Fibroblast of skin of left quadriceps (primary cell): ENCODE measurements at places on chromosomes 6 and 20.

GRCh38 chr6:127096167-127096566 is 22.3 kb upstream of the RSPO3 start:
- DNase-seq = no peak

DNA sequence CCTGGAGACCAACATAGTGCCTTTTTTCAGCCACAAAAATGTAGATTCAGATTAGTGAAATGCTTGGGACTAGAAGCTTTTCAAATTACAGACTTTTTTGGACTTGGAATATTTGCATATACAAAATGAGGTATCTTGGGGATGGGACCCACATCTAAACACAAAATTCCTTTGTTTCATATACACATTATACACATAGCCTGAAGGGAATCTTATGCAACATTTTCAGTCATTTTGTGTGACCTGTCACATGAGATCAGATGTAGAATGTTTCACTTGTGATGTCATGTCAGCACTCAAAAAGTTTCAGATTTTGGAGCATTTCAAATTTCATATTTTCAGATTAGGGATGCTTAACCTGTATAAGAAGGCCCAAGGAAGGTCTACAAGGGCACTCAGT is 44.5 kb upstream of the ALDH8A1 start:
- no peak for DNase-seq

GRCh38 chr20:51185277-51185676 is 162.4 kb upstream of the KCNG1 start:
- DNase-seq = no peak

- DNase-seq = no peak
Measured at GRCh38 chr6:156735751-156736150, 41.4 kb upstream of the ARID1B start.

- no peak for DNase-seq
Measured at GRCh38 chr20:25247518-25247955, 348 bp upstream of the PYGB start.

- no peak for DNase-seq
Measured at GRCh38 chr6:119384444-119384843, 34.9 kb upstream of the MAN1A1 start.

- no peak for DNase-seq
Measured at GRCh38 chr6:27672113-27672799, 199.4 kb upstream of the ZNF184 start.

DNA sequence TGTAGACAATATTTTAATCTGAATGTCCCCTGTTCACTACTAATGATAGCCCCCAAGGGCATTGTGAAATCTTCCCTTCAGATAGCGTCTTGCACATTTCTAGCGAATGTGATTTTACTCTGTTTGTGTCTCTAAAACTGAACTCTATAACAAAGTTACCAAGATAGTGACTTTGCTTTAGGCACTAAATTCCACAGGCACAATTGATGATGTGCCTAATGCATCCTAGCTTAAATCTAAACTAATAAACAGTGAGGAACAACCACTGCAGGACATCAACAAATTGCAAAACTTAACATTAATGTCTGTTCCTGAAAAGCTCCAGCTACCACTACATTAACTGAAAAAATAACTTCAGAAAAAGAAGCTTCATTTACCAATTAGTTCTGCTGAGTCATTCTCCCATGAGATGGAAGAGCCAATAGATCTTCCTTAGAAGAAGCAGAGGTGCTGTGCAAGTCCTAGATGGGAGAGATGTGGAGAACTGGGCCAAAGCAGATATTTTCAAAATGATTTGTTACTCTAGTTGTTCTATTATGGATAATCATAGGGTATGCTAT is 1065.0 kb downstream of the EPHA7 start:
- no peak for DNase-seq

DNA sequence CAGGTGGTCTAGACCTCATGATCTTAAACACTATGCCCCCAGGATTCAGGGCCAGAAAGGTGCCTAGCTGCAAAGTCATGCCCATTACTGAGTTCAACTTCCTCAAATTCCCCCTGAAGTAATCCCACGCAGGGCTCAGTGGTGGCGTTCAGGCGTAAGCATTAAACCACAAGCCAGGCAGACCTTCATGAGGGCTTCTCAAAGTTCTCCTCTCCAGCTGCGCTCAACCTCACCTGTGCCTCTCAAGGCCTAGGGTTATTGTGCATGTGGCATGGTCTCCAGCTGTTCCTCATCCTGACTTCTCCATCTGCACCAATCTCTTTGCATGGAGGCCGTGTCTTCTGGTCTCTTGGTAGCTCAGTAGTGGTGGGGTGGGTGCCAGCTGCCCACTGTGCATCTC is 113.6 kb downstream of the TSHZ2 start:
- DNase-seq = no peak

- no peak for DNase-seq
Measured at GRCh38 chr20:39083761-39084160, 121.6 kb downstream of the DHX35 start.

GRCh38 chr6:145214570-145214969 is 520.8 kb downstream of the EPM2A start:
- DNase-seq = peak; percentile 16

DNA sequence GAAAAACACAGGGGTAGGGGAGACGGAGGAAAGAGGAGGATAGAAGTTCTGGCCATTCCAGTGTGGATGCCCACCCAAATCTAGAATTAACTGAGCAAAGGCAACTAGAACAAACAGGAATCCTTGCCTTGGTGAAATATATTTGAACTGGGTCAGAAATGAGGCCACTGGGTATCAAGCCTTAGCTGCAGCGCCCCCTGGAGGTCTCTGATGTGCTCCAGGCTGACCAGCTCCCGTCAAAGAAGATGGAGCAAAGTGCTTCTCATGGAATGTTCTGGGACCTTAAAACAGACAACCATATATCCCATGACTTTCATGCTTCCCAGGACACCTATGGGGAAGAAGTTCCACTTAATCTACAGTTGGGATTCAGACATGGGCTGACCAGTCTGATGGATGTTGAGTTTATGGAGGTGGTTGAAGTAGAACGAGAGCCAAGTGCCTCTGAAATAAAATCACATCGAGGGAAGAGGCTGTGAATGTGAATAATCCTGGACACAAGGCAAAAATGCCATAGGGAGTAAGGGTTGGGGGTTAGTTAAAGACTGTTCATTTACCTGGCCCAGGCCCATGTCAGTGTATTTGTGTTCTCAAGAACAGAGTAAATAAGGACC is 50.4 kb downstream of the HLA-DPB1 start:
- no peak for DNase-seq

- DNase-seq = no peak
Measured at GRCh38 chr6:114000069-114000468, 29.1 kb upstream of the HDAC2 start.

DNA sequence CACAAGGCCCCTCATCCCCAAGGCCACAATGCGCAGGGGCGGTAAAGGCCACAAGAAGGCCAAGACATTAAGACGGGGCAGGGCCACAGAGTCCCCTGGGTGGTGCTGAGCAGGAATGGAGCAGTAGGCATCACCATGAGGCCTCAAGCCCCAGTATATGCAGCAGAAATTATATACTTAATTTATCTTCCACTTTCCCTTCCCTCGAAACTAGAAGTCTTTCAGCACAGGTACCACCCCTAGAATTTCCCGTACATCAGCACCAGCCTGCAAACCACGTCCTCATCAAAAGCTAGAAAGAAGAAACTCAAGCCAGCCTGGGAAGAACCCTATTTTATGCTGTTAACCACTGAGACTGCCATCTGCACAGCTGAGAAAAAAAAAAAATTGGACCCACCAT is 89.4 kb downstream of the PLG start:
- DNase-seq = no peak

GRCh38 chr20:61746781-61747180 is 318.9 kb downstream of the TAF4 start:
- no peak for DNase-seq

DNA sequence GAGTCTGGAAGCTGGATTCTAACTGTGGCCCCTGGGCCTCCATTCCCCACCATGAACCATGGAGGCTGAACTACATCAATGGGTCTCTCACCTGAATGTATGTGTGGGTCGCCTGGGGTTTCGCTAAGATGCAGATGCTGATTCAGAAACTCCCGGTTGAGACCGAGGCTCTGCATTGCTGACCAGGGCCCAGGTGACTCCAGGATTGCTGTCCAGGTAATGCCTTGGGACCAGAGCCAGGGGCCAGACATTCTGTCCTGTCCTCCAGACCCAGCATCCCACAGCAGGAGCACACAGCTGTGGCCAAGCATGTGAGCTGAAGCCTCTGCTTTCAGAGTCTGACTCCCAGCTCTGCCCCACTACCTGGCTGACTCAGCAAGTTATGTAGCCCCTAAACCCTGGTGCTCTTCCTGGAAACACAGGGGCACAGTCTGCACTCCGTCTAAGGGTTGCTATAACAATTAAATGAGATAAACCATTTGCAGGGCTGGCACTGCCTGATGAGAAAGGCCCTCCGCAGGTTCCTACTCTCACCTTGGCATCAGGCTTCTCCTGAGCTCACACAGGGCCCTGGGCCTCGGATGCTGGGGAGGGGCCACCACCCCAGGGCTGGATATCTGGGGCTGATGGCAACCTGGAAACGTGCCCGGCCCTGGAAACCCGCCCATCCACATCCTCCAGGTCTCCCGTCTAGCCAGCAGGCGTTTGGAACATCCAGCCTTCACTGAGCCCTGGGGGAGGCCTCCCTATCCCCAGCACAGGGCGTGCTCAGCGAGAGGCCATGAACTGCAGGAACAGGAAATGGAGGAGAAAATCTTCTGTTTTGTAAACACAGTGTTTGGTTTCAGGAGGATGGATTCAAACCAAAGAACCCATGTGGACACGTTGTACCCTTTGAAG is 175.7 kb downstream of the DLL1 start:
- DNase-seq = no peak

- peak; percentile 29 for DNase-seq
Measured at GRCh38 chr6:42313941-42314570, 96.4 kb upstream of the MRPS10 start.

GRCh38 chr6:52377538-52378221 is 15.7 kb downstream of the PAQR8 start:
- DNase-seq = no peak

DNA sequence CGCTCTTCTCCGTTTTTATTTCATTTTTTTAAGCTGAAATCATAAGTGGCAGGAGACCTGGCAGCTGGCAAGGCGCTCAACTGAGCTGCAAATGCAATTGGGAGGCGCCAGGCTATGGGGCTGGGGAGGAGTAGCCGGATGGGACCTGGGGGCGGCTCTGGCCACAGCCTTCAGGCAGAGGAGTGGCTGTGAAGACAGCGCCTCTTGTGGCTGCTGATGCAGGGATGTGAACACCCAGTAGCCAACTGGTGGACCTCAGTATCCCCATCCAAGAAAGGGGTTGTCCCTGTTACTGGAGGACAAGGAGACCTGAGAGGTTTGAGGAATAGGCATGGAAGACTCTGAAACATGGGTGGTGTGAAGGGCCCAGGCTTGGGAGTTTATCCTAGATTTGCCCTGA is 12.6 kb downstream of the KCNK17 start:
- DNase-seq = no peak

DNA sequence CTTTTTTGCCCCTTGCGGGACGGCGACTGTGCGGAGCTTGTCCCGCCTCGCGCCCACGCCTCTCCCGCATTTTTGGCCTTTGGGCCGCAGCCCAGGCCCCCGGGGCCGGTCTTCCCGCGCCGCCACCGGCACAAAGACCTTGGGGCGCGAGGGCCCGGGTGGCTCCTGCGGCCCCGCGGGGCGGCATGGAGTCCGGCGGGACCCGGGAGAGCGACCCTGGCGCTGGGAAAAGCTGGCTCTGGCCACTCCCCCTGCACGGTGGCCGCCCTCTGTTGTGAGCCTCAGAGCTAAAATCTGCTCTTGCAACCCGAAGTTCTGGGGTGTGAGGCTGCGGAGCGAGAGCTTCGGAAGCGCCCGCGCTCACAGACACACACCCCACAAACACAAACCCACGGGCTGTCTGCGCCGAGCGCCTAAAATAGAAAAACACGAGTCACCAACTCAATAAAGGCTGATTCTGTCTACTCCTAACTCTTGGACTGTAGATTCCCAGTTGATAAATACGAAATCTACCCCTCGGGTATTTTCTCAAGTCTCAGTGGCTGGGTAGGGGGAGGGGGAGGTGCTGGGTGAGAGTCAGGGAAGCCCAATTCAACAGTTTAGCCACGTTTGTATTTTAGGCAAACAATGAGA is 496 bp upstream of the BEND3 start:
- DNase-seq = no peak

- no peak for DNase-seq
Measured at GRCh38 chr6:159978291-159979135, 9.6 kb downstream of the IGF2R start.

GRCh38 chr20:31698803-31699718 is 23.6 kb downstream of the BCL2L1 start:
- DNase-seq = peak; percentile 54

- DNase-seq = no peak
Measured at GRCh38 chr6:42978487-42978838, 518 bp downstream of the PEX6 start.

GRCh38 chr20:63937596-63937995 is 18.6 kb downstream of the UCKL1 start:
- no peak for DNase-seq

DNA sequence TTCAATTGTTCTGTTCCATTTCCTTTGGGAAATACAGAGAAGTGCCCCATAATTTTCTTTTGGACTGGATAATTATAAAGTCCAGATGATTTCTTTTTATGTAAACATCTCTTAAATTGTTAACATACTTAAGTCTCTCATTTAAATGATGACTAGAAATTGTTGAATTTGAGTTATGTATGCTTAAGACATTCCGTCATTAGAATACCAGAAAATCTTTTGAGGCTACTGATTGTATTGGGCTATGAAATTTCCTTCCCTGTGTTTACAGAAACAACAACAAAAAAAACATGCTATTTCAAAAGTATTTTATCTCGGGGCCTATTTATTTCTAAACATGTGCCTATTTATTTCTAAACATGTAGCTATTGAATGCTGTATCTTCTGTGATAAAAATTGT is 125.4 kb downstream of the SH3BGRL2 start:
- DNase-seq = no peak

DNA sequence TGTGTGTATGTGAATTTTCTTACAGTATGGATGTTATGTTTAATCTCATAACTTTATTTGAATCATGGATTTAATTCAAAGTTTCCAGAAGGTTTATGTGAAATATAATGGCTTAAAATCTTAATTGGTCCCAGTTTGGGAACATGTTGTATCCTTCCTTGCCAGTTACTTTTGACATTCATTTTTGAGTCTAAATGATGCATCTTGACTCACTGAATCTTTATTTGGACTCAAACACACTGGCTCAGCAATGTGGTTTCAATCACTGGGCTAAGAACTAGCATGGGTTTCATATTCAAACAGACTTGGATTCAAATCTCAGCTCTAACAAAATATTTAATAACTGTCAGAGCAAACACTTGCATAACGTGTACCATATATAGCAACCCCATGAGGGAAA is 25.9 kb upstream of the TFAP2B start:
- DNase-seq = no peak

- DNase-seq = no peak
Measured at GRCh38 chr6:118902726-118903125, 8.8 kb downstream of the ASF1A start.

GRCh38 chr20:55172310-55173002 is 697.1 kb downstream of the DOK5 start:
- no peak for DNase-seq

DNA sequence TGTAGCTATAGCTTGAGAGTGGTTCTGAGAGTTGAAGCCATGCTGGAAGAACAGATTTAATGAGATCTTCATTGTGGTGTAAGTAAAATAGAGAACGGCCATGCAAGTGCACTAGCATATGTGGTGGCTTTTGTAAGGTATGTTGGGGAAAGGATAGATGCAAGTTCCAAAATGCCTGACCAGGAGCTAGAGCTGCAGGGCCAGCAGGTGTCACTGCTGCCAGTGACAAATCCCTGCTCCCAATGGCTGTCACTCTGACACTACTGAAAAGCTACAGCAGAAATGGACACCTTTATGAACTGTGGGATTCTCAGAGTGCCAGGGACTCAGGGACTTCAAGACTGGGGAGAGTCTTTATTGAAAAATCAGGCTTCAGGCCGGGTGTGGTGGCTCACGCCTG is 23.1 kb upstream of the VIP start:
- no peak for DNase-seq
